ENCODE measurements at places on chromosomes 5 and 9.

DNA sequence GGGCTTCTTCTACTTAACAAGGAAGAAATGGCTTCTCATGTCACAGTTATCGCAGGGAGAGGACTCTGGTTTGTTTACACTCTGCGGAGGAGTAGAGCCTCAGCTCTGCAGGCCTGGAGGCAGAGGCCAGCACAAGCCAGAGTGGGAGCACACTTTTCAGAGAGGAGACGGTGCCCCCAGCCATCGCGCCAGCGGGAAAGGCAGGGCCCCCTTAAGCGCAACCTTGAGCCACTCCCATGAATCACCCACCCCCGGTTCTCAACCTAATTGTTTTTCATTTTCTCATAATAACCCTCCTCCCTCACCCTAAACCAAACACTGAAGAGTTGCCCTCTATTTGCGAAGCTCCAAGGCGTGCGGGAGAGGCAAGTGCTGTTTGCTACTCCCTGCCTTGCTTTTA lies 208.4 kb upstream of the TBCA start:
- DNase-seq: peak; percentile 12

DNA sequence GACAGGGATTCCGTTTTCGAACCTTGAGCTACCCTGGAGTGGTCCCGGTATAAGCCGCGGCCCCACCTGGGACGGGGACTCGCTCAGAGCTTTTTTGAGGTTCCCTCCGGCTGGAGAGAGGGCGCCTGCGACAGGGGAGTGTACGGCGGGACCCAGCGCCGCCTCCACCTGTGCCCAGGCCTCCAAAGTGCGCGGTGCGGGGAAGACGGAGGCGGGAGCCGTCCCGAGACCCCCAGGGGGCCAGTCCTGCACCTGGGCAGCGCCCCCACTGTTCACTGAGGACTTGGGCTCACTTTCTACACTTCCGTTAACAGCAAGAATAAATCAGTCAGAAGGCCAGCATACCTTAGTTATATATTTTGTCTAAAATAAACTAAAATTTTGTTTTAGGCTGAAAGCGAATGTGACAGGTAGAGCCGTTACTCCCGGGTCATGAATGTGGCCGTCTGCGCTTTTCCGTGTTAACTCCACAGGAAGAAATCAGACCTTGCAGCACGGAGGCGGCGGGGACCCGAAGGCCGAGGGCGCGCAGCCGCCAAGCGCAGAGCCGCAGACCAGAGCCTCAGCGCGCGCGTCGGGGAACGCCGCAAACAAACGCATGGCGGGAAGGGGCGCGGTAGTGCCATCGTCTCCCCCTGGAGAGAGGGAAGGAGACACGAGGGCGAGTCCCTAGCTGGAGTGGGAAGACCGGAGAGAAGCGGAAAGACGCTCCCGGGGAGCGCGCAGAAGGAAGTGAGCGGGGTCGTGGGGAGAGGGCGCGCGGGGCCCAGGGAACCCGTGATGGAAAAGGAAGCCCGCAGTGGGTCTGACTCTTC lies 14.1 kb downstream of the TRIM7 start:
- peak; percentile 59 for DNase-seq

- no peak for DNase-seq
These were observed 14.5 kb downstream of the TERT start for GRCh38 chr5:1280177-1281037.

DNA sequence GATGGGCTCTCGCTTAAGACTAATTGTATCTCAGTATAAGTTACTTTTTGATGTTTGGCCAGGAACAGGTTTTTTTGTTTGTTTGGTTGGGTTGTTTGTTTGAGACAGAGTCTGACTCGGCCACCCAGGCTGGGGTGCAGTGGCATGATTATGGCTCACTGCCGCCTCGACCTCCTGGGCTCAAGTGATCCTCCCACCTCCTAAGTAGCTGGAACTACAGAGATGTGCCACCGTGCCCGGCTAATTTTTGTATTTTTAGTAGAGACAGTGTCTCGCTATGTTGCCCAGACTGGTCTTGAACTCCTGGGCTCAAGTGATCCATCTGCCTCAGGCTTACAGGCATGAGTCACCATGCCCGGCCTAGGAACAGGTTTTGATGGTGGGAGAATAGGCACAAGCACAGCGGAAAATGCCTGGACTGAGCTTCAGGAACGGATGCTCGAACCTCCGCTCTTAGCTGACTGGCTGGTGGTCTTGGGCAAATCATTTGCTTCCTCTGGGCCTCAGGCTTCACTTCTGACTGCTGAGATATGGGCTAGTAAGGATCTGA lies 11.4 kb upstream of the SYNPO start:
- no peak for DNase-seq

DNA sequence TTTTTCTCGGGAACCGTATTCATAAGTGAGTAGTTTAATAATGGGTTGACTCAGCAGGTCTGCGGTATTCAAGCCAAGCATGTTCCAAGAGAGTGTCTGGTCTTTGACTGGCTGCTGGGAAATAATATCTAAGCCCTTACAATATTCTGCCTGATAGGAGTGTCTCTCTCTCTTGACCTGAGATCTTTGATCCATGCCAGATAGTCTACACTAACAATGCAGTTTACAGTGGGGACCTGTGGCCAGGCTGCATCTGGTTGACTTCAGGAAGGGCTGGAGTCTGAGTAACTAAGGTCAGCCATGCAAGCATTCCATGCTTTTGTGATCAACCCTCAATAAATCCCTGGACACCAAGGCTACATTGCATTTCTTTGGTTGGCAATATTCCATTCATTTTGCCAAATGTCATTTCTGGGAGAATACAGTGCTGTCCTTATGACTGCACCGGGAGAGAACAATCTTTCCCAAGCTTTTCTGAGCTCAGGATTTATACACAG lies 195.5 kb downstream of the SEMA5A start:
- no peak for DNase-seq

GRCh38 chr5:16565118-16565517 lies 51.7 kb downstream of the RETREG1 start:
- no peak for DNase-seq

DNA sequence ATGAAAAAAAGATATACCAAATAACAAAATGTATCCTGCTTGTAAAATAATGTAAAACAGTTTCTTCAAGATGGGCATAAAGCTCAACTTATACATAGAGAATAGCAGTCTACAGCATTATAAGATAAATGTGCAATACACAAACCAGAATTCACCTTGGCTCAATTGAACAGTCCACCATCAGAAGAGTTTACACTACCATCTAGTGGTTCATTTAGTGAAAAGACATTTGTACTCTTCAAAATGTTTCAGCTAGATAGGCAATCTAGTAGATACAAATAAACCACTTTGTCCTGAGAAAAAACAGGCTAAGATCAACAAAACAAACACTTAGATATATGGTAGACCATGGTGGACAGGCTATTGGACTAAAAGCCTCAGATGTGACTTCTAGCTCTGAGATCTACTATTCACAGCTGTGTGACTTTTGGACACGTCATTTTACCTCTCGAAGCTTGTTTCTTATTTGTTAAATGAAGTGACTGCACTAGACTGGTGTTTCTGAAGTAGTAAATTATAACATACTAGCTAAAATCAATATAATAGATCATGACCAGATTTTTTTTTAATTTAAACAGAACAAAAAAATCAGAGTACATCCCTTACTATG lies 22.1 kb upstream of the TPD52L3 start:
- peak; percentile 61 for DNase-seq

DNA sequence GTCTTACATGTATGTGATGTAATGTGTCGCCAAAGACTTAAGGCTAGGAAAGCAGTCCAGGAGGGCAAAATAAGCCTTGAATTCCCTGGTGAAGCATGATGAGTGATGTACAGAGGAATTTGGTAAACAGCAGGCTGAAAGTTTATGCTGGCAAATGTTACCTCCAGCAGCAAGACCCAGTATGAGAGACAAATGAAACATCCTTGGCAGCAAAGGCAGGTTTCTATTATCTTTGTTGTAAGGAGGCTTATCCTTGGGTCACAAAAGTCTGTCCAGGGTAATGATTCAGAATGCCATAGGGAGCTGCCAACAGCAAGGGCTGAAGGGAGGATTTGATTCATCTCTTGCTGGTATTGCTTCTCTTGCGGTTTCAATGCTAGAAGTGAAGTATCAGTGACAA lies 75.9 kb upstream of the HTR4 start:
- no peak for DNase-seq

DNA sequence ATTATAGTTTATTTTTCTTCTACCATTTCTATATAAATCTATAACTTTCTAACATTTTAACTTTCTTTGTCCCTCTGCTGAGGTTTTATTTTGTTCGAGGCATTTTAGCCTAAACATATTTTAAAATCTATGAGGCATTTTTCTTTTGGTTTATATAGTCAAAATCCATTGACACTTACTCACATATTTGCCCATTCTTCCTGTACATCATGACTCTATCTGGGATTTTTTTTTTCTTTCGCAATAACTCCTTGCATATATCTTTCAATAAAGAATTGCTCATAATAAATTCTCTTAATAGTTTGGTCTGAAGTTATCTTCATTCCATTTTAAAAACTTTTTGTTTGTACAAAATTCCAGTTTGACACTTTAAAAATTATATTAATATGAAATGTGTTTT lies 632.3 kb downstream of the TLE4 start:
- no peak for DNase-seq

DNA sequence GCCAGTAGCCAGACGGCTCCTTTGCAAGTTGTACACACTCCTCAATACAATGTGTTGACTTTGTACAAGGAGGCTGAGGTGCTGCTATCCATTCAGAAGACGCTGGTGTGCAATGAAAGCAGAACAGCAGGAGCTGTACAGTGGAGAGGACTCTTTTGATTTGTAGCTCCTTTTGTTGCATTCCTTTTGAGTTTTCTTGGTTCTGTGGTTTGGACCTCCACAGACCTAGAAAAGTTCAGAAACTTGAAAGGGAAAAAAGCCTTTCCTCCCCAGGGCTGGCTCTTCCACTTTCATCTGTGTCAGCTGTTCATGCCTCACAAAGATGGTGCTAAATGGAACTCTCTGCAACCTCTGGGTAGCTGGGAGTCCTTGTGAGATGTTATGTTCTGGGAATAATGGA lies 117.4 kb downstream of the MAT2B start:
- no peak for DNase-seq

DNA sequence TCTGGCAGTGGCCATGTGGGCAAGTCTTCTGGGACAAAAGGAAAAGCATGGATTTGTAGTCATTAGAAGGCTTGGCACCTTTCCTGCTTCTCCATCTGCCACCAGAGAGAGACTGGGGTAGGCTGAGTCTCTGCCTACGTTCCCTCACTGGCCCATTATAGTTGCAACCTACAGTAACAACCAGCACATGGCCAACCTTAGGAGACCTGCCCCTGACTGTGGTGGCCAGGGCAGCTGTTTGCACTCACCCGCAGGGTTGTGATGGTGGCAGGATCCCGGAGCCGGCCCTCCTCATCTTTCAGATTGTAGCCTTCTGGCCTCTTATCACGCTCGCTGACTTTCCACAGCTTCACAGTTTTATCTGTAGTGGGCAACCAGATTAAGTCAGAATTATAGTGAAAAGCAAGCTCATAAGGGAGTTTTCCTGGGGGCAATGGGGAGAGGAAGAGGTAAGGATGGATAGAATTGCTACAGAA lies 174.9 kb upstream of the GPR151 start:
- no peak for DNase-seq

DNA sequence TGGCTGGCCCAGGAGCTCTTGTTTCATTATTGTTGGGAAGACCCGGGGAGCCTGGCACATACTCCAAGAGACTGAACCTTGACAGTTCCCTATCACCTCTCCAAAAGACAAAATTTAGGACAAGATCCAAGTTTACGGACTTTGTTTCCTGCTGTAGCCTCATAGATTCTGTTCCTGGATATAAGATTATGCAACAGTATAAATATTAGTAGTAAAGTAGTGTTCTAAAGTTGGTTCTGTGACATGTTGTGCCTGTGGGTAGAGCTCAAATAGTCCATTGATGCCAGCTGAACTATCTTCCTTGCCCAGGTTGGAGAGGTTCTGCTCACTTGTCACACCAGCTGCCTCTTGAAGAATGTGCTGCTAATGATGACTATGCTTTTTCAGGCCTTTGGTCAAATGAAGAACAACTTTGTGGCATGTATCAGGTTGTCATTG lies 430.2 kb downstream of the DMAC1 start:
- DNase-seq: no peak

DNA sequence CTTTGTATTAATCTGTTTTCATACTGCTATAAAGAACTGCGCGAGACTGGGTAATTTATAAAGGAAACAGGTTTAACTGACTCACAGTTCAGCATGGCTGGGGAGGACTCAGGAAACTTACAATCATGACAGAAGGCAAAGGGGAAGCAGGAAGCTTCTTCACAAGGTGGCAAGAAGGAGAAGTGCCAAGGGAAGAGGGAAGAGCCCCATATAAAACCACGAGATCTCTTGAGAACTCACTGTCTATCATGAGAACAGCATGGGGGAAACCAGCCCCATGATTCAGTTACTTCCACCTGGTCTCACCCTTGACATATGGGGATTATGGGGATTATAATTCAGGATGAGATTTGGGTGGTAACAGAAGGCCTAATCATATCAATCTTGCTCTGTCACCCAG lies 60.9 kb upstream of the CHD1 start:
- DNase-seq: no peak

Data from GM23338 (cell line).